Activated T-helper 1 cell treated with anti-CD3 and anti-CD28 coated beads, Interleukin-12 subunit alpha, Interleukin-12 subunit beta, Interleukin-2, Interleukin-4 antibody, amounts not matched to agents 30 ng/mL and 10 ng/mL and 1 ng/mL, durations not matched to agents 14 hours and 24 hours and 36 hours (primary cell): ENCODE measurements at places on chromosomes 1 and 21.
A peak's percentile ranks its signal among the peaks of the same experiment; 100 is the strongest.

DNA sequence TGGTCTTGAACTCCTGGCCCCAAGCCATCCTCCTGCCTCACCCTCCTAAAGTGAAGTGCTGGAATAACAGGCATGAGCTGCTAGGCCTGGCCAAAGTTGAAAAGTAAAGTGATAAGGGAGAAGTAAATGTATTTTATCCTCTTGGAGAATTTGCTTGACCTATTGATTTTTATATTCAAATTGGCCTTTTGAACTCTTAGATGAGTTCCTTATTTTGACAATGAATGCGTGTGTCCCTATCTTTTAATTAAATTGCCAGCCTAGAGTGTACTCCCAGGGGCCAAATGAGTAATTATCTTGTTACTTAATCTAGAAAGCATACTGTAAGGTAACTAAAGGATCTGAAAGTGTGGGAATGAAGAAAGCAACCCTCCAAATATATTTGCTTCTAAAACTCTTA, 11.4 kb downstream of the RNF11 start:
- no peak overlapping the region for H3K27ac ChIP-seq
- DNase-seq = no peak
- H3K4me1 ChIP-seq = peaks cover 25% of the 10 kb centered on the region
- H3K4me3 ChIP-seq = no peak overlapping the region
- peaks cover 10% of the 10 kb centered on the region for H3K36me3 ChIP-seq

DNA sequence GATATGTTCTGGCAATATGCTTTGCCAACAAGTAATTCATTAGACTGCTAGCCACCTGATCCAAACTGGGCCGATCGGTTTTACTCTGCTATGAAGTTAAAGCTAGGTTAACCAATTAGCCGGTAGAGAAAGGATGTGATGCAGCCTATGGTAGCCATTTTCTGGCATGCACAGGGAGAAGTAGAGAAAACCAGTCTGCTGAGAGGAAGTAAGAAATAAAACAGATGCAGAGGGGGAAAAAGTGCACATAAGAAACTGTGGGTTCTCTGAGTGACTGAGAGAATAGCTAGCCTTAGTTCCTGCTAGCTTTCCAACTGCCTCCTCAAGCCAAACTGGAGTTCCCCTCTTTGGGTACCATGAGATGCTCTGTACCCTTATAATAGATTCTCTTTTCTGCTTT, 52.8 kb downstream of the ARID4B start:
- peak overlapping the region; percentile 68 for H3K27ac ChIP-seq
- no peaks in the 10 kb centered on the region for H3K27me3 ChIP-seq
- H3K36me3 ChIP-seq = peaks cover 3% of the 10 kb centered on the region
- no peak overlapping the region for H3K4me3 ChIP-seq

DNA sequence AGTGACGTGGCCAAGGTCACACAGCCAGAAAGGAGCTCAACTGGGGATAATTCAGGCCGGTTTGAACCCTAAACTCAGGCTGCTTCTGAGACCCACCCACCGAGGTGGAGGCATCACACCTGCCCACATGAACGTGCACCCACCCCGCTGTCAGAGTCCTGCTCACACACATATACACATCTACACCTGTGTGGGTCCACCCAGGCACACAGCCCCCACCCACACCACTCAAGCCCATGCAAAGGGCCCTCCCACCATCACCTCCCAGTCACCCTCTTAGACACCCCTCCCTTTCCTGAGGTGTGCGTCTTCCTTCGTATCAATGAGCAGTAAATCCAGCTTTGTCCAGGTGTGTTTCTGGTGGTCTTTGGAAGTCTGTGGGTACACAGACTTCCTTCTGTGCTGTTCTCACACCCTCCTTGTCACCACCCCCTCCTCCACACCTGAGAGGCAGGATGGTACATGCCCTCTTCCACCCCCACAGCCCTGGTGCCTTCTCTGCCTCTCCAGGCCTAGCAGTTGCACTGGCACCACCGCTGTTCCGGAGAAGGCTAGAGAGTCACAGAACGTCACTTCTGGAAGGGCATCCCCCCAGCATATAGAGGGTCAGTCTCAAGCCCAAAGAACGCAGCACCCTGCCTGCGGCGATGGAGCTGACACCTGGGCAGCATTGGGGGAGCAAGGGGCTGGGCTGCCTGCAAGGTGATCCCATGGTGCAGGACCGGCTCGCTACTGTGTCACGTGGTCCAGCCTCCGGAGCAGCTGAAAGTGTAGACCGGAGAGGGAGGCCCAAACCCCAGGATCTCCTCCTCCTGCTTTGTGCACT, 18.9 kb upstream of the FAM131C start:
- no peak overlapping the region for H3K27ac ChIP-seq
- DNase-seq = no peak
- H3K36me3 ChIP-seq = no peaks in the 10 kb centered on the region
- peaks cover 12% of the 10 kb centered on the region for H3K27me3 ChIP-seq
- no peaks in the 10 kb centered on the region for H3K4me1 ChIP-seq
- no peak overlapping the region for H3K4me3 ChIP-seq

DNA sequence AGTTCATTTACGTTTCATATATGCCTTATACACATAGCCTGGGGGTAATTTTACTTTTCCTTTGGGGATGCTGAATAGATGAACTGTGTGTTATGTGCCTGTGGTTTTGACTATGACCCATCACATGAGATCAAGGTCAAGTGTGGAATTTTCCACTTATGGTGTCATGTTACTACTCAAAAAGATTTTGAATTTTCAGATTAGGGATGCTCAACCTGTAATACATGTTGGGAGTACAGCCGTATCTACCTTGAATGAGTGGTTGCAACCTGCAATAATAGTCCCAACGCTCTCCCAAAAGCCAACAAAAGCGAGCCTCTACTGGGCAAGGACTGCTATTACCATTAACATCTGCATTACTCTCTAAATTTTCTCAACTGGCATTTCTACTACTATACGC, 68.5 kb upstream of the SDC3 start:
- no peaks in the 10 kb centered on the region for H3K27me3 ChIP-seq
- peaks cover 56% of the 10 kb centered on the region for H3K36me3 ChIP-seq
- H3K27ac ChIP-seq = peak overlapping the region; percentile 42
- H3K4me1 ChIP-seq = peaks cover 49% of the 10 kb centered on the region
- no peak overlapping the region for H3K4me3 ChIP-seq
- no peak for DNase-seq

DNA sequence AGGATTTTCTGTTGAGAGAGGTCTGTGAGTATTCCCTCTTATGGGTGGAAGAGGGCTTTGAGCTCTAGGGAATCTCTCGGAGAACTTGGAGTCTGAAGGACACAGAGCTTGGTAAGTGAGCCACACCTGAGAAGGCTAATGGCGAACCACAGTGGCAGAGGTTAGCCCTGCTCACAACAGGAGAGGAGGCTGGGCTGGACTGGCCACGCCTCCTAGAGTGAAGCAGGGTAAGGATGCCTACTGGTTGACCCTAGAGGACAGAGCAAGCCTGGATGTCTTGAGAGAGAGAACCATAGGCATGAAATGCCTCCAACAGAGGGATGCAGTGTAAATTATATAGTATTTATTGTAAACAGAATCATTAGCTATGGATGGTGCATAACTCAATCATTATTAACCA, 232.6 kb downstream of the PCP4 start:
- H3K4me1 ChIP-seq = no peaks in the 10 kb centered on the region
- DNase-seq = no peak
- no peaks in the 10 kb centered on the region for H3K27me3 ChIP-seq
- H3K36me3 ChIP-seq = no peaks in the 10 kb centered on the region
- H3K27ac ChIP-seq = no peak overlapping the region
- no peak overlapping the region for H3K4me3 ChIP-seq

GRCh38 chr1:174818951-174819350, 180.8 kb upstream of the CACYBP start:
- peaks cover 25% of the 10 kb centered on the region for H3K4me1 ChIP-seq
- H3K27me3 ChIP-seq = peaks cover 3% of the 10 kb centered on the region
- DNase-seq = no peak
- no peak overlapping the region for H3K4me3 ChIP-seq
- H3K36me3 ChIP-seq = peaks cover 13% of the 10 kb centered on the region

DNA sequence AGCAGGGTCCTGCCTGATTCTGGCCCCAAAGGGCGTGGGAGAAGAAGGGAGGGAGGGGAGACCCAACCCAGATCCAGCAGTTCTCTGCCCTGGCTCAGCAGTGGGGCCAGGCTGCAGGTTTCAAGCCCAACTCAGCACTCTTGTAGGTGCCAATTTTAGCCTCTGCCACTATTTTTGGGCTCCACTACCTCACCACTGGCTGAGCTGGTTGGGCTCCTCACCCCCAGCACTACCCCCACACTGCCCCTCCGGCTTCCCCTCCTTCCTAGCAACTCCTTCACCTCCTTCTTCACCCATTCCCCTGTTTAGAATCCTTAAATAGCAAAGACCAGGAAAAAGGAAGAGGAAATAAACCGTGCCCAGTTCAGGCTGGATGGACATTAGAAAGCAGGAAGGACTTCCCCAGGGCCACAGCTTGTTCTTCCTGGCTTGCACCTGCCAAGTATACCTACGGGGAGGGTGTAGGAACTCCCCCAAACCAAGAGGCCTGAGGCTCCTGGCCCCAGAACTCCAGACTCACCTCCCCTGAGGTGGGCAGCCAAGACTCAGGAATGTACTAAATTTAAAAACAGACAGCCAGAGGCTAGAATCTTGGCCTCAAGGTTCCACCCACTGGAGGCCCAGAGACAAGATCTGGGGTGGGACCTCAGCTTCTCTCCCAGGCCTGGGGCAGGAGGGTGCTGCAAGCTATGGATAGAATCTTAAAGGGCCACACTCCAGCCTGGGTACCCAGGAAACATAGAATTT, 1.4 kb upstream of the ARHGEF2 start:
- no peaks in the 10 kb centered on the region for H3K27me3 ChIP-seq
- DNase-seq = no peak
- peaks cover 31% of the 10 kb centered on the region for H3K36me3 ChIP-seq
- peaks cover 67% of the 10 kb centered on the region for H3K4me1 ChIP-seq

GRCh38 chr21:36260030-36260787, 59.8 kb upstream of the MORC3 start:
- H3K4me3 ChIP-seq = peak overlapping the region; percentile 70
- DNase-seq = peak; percentile 31
- no peaks in the 10 kb centered on the region for H3K27me3 ChIP-seq
- peak overlapping the region; percentile 53 for H3K27ac ChIP-seq

DNA sequence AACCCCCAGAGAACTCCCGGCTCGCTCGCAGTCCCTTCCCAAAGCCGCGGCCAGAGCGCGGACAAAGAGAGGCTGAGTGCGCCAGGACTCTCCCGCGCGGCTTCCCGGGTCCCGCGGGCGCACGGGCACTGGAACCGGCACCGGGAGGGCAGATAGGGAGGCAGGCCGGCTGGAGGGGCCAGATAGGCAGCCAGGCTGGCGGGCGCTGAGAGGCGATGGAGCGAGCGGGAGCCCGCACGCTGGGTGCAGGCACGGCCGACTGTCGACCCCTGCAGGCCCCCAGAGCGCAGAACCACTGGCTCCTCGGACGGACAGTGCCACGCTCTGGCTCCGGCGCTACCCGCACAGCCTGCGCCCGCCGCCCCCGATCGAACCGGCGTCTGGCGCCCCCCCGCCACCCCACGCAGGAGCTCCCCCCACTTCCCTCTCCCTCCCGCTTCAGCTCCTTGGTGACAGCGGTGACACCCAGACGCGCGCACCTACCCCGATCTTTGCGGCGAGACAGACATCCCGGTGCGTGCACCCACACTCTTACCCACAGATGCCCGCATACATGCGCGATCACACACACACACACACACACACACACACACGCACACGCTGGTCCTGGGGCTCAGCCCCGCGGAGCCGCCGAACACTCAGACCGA, 534 bp downstream of the SLC6A9 start:
- H3K4me3 ChIP-seq = peak overlapping the region; percentile 87
- peaks cover 2% of the 10 kb centered on the region for H3K27me3 ChIP-seq
- H3K27ac ChIP-seq = peak overlapping the region; percentile 64
- DNase-seq = peak; percentile 34
- H3K36me3 ChIP-seq = peaks cover 2% of the 10 kb centered on the region
- peaks cover 30% of the 10 kb centered on the region for H3K4me1 ChIP-seq

- peaks cover 15% of the 10 kb centered on the region for H3K4me1 ChIP-seq
- H3K4me3 ChIP-seq = no peak overlapping the region
- H3K27ac ChIP-seq = no peak overlapping the region
These were observed 2.3 kb downstream of the ARTN start for GRCh38 chr1:43935711-43936427.

GRCh38 chr1:89502042-89502441, 22.6 kb upstream of the LRRC8B start:
- no peak for DNase-seq
- no peaks in the 10 kb centered on the region for H3K4me1 ChIP-seq
- H3K36me3 ChIP-seq = peaks cover under 1% of the 10 kb centered on the region
- H3K27ac ChIP-seq = no peak overlapping the region
- H3K4me3 ChIP-seq = no peak overlapping the region
- H3K27me3 ChIP-seq = peaks cover 20% of the 10 kb centered on the region

GRCh38 chr1:36561361-36561724, 78.6 kb upstream of the CSF3R start:
- H3K27ac ChIP-seq = no peak overlapping the region
- H3K4me1 ChIP-seq = no peaks in the 10 kb centered on the region
- H3K27me3 ChIP-seq = no peaks in the 10 kb centered on the region
- no peak overlapping the region for H3K4me3 ChIP-seq
- no peak for DNase-seq

DNA sequence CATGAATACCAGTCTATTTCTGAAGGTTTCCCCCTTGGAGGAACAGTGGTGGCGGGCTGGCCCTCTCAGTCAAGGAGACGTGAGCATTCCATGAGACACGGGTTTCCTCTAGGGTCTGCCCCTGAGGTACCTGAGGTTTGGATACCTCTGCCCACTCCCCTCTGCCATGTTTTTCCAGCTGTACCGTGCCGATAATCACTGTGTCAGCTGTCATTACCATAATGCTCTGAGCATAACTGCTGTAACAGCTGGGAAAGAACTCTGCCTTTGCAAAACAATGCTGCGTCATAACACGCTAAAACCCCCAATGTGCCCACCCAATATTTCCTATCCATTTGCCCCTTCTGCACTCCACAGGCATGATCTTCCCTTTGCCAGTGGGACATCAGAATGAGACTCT, 425.1 kb downstream of the KIF26B start:
- peaks cover 2% of the 10 kb centered on the region for H3K27me3 ChIP-seq
- H3K36me3 ChIP-seq = no peaks in the 10 kb centered on the region
- no peaks in the 10 kb centered on the region for H3K4me1 ChIP-seq
- DNase-seq = no peak

DNA sequence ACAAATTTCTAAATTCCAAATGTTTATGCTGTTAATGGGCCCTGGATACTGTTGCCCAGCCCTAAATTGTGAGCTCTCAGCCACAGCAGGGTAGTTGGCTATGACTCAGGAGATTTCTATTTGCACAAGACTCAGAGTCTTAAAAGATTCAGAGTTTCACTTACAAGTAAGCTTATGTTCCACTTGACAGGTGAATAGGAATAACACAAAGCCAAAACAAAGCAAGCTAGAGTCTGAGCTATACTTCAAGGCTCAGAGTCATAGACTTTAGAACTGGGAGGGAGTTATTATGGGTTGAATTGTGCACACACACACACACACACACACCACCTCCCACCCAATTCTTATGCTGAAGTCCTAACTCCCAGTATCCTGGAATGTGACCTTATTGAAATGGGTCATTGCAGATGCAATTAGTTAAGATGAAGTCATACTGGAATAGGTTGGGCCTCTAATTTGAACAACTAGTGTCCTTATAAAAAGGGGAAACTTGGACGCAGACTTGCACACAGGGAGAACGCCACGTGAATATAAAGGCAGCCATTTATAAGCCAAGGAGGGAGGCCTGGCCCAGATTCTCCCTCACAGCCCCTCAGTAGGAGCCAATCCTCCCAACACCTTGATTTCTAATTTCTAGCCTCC, 30.2 kb downstream of the PRDX6 start:
- H3K4me3 ChIP-seq = no peak overlapping the region
- H3K4me1 ChIP-seq = no peaks in the 10 kb centered on the region
- H3K36me3 ChIP-seq = no peaks in the 10 kb centered on the region
- no peaks in the 10 kb centered on the region for H3K27me3 ChIP-seq
